ENCODE measurements at places on chromosomes 12 and 14. TPM values are rescaled to one million over a fixed set of nuclear protein-coding genes. Genes with fewer than 3 reads are reported as not detected.

The ITGB7 gene
- total RNA-seq, result 9.7 TPM

The GIT2 gene
- 62.2 TPM for total RNA-seq

GRCh38 chr12:128829861-128830504 is 6.2 kb upstream of the SLC15A4 start:
- no peaks in the 10 kb centered on the region for H3K27me3 ChIP-seq
- H3K36me3 ChIP-seq, result no peaks in the 10 kb centered on the region
- H3K4me3 ChIP-seq, result no peak overlapping the region
- peak overlapping the region; percentile 63 for H3K27ac ChIP-seq
- peak; percentile 47 for DNase-seq

- H3K27ac ChIP-seq, result no peak overlapping the region
- no peak overlapping the region for H3K4me3 ChIP-seq
- H3K36me3 ChIP-seq, result no peaks in the 10 kb centered on the region
- H3K27me3 ChIP-seq, result no peaks in the 10 kb centered on the region
- H3K4me1 ChIP-seq, result peaks cover 26% of the 10 kb centered on the region
- no peak for DNase-seq
Measured at GRCh38 chr14:68168460-68169109, 349.0 kb downstream of the RAD51B start.

- no peak overlapping the region for H3K27ac ChIP-seq
- peaks cover 46% of the 10 kb centered on the region for H3K4me1 ChIP-seq
- H3K36me3 ChIP-seq, result no peaks in the 10 kb centered on the region
- DNase-seq, result no peak
- H3K4me3 ChIP-seq, result peak overlapping the region; percentile 48
Measured at GRCh38 chr12:3201339-3202051, 124.3 kb downstream of the TSPAN9 start.

GRCh38 chr14:20969336-20969735 is 14.0 kb downstream of the RNASE2 start:
- no peaks in the 10 kb centered on the region for H3K36me3 ChIP-seq
- no peak overlapping the region for H3K27ac ChIP-seq
- H3K4me1 ChIP-seq, result peaks cover 12% of the 10 kb centered on the region

The SLC5A8 gene
- total RNA-seq, result 1.3 TPM

Data from lower lobe of right lung (tissue), 2 donors.